NCI-H1092 treated with DMSO at 0.1 percent for 48 hours (cell line): ENCODE measurements at places on chromosomes 1 and 21.

DNA sequence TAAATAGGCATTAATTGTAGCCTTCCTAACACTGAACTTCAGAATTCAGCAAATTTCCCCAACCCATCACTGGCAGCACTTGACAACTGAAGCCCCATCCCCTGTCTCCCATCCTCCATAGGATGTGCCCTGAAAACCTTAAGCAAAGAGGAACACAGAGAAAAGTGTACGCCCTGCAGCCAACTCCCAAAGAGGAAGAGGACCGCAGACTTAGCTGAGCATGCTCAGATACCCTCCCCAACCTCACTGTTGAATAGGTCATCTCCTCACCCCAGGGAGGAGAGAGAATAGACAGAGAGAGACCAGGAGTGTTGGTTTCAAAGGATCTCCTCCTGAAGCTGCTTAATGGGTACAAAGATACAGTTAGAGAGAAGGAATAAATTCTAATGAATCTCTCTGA is 50.5 kb downstream of the CD2 start:
- no peak for DNase-seq

GRCh38 chr1:30109853-30110252 is 613.5 kb downstream of the MATN1 start:
- no peak for DNase-seq

GRCh38 chr1:215992620-215993019 is 425.5 kb downstream of the KCTD3 start:
- DNase-seq: peak; percentile 51

GRCh38 chr1:109475261-109475660 is 8.4 kb upstream of the ATXN7L2 start:
- no peak for DNase-seq

- DNase-seq: no peak
These were observed 28.0 kb upstream of the GLIS1 start for GRCh38 chr1:53766831-53767405.

DNA sequence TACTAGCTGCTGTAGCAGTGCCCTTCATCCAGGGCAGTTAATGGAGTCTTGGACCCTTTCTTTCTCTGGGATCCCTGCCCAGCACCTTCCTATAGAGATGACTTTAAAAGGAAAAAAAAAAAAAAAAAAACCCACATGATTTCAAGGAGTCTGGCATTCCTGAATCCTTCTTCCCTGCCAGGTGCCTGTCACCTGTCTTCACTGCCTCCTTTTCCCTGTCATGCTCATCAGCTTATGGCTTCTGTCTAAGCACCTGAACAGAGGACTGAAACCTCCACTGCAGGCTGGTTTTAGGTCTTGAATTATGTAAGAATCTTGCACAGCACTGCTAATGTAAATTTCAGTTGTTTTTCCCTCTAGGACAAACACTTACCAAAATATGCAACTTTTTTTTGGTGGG is 24.9 kb downstream of the PPT1 start:
- no peak for DNase-seq

GRCh38 chr1:210143465-210144062 is 89.0 kb upstream of the SERTAD4 start:
- DNase-seq: peak; percentile 69

- no peak for DNase-seq
These were observed 31.6 kb upstream of the DNAJC6 start for GRCh38 chr1:65277605-65278347.

DNA sequence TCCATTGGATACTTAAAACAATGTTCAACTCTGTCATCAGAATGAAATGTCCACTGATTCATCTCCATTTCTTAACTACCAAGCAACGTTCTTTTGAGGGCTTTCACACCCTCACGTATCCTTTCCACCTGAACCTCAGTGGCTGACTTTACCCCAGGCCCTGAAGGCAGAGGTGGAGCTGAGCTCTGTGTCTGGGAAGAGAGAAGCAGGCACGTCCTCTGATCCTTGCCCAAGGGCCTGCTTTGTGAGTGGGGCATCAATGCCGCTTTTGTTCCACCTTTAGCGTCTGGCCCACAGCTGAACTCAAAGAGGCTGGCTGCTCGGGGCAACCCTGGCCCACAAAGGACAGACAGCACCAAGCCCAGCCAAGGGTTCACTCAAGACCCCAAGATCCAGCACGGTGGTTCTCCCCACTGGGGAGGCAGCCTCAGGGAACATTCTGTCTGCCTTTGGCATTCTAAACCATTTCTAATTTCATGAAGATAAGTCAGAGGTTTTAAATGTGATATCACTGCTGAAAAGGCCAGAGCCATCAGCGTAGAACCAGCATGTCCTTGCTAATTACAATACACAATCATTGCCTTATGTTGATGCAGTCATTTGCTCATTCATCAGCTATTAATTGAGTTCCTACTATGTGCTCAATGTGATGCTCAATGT is 126.0 kb upstream of the UBE2U start:
- DNase-seq: no peak

- no peak for DNase-seq
These were observed 4.9 kb downstream of the ARID1A start for GRCh38 chr1:26700711-26701110.

- peak; percentile 37 for DNase-seq
These were observed 1.0 kb upstream of the S100A2 start for GRCh38 chr1:153566414-153567371.

GRCh38 chr1:207288315-207288714 is 33.2 kb upstream of the CD55 start:
- DNase-seq: no peak

GRCh38 chr1:90835661-90836344 is 118.7 kb upstream of the BARHL2 start:
- DNase-seq: no peak

- DNase-seq: no peak
These were observed 51.2 kb downstream of the DIP2A start for GRCh38 chr21:46509741-46510502.

- DNase-seq: no peak
These were observed 9.0 kb upstream of the RPL5 start for GRCh38 chr1:92822879-92823278.

DNA sequence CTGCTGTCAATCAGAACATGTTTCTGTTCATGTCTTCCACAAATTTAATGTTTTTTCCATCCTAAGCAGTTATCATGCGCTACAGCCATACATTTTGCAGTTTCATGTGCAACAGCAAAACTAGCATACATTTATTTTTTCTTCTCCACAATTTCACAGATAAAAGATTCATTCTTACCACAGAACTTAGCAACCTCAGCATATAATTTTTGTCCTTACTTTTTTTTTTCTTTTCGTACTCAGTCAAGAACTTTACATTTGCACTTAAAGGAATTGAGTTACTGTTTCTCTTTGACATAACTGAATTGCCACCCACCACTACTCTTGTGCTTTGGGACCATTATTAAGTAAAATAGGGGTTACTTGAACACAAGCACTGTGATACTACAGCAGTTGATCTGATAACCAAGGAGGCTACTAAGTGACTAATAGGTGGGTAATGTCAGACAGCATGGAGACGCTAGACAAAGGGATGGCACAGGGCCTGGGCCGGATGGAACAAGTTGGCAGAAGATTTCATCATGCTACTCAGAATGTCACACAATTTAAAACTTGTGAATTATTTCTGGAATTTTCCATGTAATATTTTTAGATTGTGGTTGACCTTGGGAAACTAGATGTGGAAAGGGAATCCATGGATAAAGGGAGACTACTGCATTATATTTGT is 50.2 kb upstream of the LHX8 start:
- no peak for DNase-seq

GRCh38 chr1:9045861-9046510 is 19.8 kb upstream of the SLC2A7 start:
- no peak for DNase-seq

GRCh38 chr1:10692401-10693021 is 103.9 kb downstream of the CASZ1 start:
- DNase-seq: peak; percentile 37

DNA sequence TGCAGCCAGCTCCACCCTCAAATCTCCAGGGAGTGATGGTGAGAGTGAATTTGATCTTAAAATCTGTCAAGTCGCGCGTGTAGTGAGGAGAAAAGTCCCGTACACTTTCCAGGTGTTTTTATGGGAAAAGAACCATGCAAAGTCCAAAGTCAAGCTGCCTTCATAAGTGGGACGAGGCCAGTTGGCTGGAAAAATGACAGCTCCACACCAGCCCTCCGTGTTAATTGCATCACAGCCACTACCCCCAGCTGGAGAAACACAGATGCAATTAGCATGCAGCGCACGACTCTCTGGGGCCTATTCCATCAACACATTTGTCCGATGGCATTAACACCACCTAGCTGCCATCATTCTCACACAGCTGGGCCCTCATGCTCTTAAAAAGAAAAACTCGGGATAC is 68.4 kb downstream of the KLHDC7A start:
- DNase-seq: no peak

- no peak for DNase-seq
These were observed 5.8 kb downstream of the ATP1B1 start for GRCh38 chr1:169112241-169112640.

DNA sequence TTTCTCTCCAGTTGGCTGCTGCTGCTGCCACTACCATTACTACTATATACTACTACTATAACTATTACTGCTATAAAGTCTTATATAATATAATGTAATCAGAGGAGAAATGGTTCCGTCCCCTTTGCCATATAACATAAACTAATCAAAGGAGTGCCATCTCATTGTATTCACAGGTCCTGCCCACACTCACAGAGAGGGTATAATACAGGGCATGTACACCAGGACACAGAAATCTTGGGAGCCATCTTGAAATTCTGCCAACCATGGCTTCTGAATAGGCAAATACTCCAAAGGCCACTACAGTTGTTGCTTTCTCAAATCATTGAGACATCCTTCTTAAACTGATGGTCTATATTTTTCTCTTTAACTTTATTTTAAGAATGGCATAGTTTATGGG is 6.9 kb upstream of the ZRANB2 start:
- DNase-seq: no peak

DNA sequence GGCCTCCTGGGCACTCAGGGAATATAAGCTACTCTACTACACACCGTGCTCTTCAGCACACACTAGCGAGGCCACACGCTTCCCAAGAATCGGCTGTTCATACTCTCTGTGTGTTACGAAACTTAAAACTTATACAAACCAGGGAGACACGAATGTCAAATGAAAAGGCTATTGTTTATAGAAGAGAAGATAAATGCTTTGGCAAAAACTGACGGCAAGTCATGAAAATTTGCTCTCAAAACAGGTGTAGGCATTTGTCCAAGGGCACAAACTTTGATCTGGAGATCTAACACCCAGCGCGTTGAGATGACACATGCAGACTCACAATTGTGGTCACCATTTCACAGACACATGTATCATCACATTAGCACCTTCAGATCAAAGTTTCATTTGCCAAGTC is 46.1 kb downstream of the USP48 start:
- DNase-seq: no peak

- no peak for DNase-seq
These were observed 71.3 kb upstream of the LRRN2 start for GRCh38 chr1:204756811-204757210.

DNA sequence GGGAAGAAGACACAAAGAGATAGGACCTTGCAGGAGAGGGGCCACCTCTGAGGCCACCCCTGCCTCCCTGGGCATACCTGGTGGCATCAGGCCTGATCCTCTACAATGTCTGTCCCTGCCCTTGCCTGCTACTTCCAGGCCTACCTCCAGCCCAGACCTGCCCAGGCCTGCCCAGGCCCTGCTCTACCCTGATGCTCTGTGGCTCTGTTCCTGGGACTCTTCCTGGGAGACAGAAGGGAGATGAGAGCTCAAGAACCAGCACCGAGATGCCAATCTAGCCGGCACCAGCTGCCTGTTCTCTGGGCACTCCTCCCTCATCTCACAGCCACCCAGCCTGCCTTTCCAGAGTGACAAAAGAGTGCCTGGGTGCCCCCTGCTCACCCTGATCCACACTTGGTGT is 2.7 kb downstream of the CELF3 start:
- no peak for DNase-seq
